ENCODE measurements at places on chromosomes 7 and 10.

DNA sequence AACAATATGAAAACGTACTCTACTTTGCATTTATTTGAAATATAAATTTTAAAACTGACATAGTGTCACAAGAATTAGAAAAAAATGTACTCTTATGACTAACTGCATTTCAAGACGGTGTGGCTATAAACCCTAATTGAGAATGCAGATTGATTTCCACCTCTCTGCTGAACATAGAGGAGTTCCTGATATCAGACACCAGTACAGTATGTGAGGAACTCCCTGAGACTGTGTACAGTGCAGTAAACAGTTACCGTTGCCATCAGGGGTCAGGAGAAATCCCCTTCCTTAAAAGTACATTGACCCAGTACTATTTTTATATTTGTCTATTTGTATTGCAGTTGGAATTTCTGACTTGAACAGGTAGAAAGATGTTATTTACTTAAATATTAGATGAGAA is 61.8 kb upstream of the DKK1 start:
- no peak for DNase-seq

GRCh38 chr7:35370687-35371086 is 116.8 kb upstream of the TBX20 start:
- DNase-seq, result no peak

- no peak for DNase-seq
Observed at GRCh38 chr7:151665368-151665767, 145.7 kb upstream of the RHEB start.

GRCh38 chr10:129345763-129346162 is 121.3 kb upstream of the MGMT start:
- no peak for DNase-seq

- no peak for DNase-seq
Observed at GRCh38 chr7:7237201-7237977, 55.0 kb downstream of the C1GALT1 start.

DNA sequence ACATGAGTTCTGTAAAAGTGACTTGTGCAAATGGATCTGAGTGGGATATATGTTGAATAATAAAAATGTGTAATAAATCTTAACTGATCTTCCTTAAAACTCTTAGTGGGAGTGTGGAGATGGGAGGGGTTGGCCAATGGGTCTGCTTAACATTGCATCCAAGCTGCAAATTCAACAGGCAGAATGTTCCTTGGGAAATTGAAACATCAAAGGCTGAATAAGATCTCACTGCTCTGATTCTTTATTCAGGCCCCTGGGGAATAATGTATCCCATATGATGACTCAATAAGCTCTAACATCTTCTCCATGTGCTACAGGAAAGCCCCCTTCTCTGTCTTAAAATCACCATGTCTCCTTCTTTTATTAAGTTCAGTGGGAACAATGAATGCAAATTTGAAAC is 373.2 kb upstream of the PODXL start:
- no peak for DNase-seq

GRCh38 chr7:92669616-92670165 is 79.5 kb upstream of the FAM133B start:
- no peak for DNase-seq

DNA sequence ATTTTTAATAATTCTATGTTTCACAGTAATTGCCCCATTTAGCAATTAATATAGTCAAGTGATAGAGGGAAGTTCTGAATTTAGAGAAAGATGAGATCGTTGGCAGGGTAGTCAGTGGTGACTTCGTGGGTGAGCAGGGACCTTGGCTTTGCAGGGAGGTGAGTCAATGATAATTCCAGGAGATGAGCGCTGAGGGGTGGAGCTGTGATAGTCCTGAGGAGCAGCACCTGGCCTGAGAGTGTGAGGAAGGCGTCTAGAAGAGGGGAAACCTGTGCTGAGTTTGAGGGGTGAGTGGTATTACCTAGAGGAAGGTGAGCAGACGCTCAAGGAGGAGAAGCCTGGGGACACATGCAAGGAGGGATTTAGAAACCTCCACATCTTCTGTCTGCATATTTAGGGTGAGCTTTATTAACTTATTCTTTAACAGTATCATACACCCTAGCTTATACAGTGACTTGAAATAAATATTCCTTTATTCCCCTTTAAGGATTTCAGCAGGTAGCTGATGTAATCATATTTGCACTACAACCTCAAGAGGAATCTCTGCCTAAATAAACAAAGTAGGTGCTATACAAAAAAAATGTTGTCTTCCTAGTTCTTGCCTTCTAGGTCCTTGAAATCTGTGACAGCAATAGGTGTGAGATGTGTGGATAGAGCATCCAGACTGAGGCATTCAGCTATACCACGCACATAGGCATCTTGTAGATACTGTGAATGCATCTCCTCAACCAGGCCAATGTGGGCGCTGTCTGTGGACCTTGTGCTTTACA is 2.1 kb upstream of the TRIL start:
- DNase-seq, result no peak

DNA sequence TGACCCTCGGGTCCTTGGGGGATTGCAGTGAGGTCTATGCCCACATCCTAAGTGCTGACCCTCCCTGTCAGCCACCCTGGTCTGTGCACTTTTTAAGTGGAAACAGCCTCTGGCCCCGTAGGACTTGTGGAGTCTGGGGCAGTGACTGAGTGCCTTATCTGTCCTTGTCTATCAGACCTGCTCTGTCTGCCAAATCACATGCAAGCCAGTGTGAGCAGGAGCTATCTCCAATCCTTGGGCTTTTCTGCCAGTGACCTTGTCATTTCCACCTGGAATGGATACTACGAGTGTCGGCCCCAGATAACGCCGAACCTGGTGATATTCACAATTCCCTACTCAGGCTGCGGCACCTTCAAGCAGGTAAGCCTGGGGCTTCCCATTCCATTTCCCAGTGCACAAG is 62.7 kb downstream of the C10orf120 start:
- DNase-seq, result no peak

- DNase-seq, result no peak
Observed at GRCh38 chr7:110867771-110868170, 223.2 kb upstream of the LRRN3 start.

DNA sequence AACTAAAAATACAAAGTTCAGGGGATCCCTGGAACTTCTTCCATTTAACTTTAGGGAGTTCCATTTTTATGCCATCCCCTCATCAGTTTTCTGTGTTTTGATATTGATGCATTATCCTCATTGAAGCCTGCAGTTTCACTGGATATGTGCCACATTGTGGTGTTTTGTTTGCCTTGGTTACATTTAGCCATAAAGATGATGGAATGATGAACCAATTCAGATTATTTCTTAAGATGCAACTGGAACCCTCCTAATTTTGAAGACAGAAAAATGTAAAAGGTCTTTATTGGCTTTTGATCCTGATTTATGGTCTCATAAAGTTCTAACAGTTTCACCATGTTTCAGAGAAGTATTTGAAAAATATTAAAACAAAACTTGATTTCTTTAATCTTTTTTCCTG is 314.2 kb upstream of the KLF6 start:
- DNase-seq, result no peak

DNA sequence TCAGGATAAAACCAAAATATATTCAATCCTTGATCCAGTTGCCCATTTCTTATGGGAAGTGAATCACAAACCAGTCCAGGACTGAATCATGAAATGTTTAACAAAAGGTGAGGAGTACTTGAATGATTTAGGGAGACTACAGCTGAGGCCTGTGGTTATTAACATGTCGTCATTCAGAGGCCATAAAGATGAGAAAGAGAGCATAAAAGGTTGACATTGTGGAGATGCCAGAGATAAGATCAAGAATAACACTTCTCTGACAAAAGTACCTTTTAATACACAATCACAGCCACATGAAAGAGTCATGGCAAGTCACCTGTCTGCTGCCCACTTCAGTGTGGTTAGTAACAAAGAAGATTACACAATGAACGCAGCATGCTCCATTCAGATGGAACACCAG is 1195.7 kb upstream of the SORCS1 start:
- no peak for DNase-seq

GRCh38 chr10:15817409-15818046 is 42.8 kb downstream of the MINDY3 start:
- DNase-seq, result no peak

DNA sequence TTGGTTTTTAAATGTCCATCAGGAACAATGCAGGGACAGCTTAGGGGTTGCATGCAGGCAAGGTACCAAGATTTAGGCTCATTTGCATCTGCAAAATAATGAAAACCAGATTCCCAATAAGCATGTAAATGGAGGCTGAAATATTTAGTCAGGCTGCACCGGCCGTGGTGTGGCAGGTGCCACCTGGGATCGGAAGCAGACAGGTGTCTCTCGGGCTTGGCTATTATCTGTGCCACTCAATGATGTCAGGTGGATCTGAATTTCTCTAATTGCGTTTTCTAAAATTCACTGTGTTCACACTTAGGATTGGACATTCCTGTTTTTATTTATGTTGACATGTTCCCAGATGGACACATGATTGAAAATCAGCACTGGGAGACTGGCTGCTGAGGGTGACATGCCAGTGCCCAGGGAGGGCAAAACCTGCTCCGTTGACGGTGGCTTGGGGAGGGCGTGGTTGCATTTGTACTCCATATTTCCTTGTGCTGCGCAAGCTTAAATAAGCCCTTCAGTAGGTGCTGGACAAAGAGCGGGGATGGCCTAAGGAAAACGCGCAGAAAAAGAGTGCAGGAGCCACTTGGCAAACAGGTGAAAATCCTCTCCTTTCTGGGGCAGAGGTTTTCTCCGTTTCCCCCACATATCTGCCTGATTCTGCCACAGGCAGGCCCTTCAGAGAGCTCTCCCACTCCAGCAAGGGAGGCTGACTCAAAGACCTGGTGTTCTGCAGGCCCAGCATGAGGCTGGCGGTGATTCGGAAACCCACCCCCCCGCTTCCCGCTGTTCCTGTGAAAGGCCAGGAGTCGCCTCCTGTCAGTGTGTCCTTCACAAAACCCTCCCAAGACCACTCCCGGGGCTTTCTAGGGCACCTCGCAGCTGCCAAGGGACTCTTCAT is 142.5 kb downstream of the WDR37 start:
- DNase-seq, result peak; percentile 4

- no peak for DNase-seq
Observed at GRCh38 chr10:65419629-65420028, 1506.2 kb upstream of the LRRTM3 start.

DNA sequence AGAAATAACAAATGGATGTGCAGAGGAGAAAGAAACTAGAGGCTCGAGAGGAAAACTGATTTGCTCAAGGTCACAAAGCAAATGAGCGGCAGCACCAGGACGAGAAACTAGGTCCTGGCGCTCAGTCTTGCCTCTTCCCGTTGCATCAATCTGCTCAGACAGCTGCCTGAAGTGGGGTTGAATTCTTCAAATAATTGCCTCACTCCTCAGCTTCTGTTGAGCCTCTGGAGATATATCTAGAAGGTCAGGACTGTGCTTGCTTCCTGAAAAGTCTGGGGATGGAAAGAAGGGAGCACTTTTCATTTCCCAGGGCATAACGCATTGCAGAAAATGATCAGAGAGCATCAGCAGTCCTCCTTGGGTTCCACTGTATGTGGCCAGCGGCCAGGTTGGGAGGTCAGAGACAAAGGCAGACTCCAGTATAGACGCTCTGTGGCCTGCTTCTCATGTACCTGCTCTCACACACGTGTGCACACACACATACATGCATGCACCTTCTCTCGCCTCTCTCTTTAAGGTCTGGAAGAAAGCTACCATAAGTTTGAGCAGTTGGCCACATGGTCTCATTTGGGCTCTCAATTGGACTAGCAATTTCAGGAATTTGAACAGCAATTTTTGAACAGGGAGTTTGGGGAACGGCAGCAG is 83.7 kb upstream of the DUSP5 start:
- no peak for DNase-seq

DNA sequence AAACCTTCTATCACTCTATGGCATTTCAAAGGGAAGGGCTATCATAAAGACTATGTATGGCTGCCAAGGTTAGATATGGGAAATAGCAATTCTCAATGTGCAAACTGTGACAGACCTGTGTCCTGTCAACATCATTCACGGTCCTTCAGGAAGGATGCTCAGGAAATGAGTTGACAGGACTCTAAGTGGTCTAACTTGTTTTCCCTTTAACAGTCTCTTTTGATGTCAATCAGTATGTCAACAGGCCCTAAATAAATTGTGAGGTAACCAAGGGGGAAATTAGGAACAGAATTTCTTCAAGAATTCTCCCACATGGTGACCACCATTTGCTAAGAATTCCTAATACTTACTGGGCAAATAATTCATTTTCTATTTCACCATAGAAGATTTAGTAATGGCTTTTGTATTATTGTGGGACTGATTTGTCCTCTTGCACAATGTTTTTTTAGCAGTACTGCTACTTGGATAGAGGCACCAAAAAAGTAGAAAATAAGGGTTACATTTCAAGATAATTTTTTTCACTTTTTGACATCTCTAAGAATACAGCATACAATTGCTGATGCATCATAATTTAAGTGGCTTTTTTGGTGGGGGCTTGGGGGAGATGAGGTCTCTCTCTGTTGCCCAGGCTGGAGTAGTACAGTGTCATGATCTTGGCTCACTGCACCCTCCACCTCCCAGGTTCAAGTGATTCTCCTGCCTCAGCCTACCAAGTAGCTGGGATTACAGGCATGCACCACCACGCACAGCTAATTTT is 275.8 kb downstream of the CACNA2D1 start:
- DNase-seq, result no peak

- DNase-seq, result no peak
Observed at GRCh38 chr10:9437131-9437530, 1382.6 kb downstream of the GATA3 start.

- DNase-seq, result no peak
Observed at GRCh38 chr10:132362151-132362611, 30.2 kb downstream of the LRRC27 start.

GRCh38 chr7:30104157-30104556 is 30.6 kb upstream of the MTURN start:
- no peak for DNase-seq

- no peak for DNase-seq
Observed at GRCh38 chr7:128321044-128321422, 22.7 kb downstream of the RBM28 start.

GRCh38 chr7:26858241-26858715 is 6.1 kb downstream of the SKAP2 start:
- no peak for DNase-seq

DNA sequence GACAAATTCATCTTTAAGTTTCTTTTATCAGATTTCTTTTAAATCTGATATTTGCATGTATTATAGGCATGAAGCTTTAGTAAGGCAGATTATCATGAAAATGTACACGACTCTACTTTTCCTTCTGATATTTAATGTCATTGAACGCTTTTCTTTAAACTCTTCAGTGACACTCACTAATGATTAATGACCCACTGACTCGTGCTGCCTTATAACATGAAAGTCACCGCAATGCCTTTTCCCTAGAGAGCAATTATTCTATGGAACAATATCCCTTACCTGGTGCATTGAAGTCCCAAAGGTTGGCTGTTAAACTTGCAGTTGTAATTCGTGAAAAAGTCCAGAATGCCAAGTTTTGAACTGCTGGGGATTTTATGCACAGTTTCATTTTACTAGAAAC is 33.4 kb upstream of the HGF start:
- no peak for DNase-seq

DNA sequence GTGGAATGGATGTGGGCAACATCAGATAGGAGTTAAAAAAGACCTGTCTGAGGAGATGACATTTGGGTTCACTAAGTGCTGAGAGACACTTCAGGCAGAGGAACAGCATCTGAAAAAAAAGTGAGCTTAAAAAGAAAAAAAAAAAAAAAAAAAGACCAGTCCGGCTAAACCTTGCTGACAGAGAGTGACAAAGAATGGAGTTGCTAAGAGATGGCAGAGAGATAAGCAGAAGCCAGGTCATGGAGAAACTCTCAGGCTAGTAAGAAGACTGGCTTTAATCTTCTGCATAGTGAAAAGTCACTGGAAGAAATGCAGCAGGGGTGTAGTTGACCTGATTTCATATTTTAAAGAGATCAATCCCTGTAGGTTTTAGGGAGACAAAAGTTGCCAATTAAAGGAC is 711.1 kb upstream of the SEMA3D start:
- DNase-seq, result no peak

- DNase-seq, result no peak
Observed at GRCh38 chr7:112204499-112205342, 1.5 kb downstream of the DOCK4 start.

Data from HAP-1 (cell line).